ENCODE measurements at places on chromosomes 6 and 20.

- DNase-seq, result no peak
These were observed 122.0 kb upstream of the KCNK16 start for GRCh38 chr6:39444479-39445019.

DNA sequence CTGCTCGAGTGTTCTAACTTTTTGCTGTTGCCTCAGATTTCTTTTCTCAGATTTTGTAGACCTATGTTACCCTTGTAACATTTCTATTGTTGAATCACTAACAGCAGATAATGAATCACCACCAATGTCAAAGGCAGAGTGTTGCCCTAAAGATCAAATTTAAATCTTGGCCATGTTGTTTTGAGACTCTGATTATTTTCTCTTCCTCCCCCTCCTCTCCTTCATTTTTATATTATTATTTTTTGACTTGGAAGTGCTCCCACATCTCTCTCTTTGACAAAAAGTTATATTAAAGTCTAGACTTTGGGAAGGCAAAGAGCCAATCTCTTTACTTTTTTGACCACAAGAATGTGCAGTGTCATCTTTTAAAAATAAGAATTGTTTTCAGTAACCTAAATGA, 422.7 kb downstream of the NKAIN2 start:
- peak; percentile 69 for DNase-seq

DNA sequence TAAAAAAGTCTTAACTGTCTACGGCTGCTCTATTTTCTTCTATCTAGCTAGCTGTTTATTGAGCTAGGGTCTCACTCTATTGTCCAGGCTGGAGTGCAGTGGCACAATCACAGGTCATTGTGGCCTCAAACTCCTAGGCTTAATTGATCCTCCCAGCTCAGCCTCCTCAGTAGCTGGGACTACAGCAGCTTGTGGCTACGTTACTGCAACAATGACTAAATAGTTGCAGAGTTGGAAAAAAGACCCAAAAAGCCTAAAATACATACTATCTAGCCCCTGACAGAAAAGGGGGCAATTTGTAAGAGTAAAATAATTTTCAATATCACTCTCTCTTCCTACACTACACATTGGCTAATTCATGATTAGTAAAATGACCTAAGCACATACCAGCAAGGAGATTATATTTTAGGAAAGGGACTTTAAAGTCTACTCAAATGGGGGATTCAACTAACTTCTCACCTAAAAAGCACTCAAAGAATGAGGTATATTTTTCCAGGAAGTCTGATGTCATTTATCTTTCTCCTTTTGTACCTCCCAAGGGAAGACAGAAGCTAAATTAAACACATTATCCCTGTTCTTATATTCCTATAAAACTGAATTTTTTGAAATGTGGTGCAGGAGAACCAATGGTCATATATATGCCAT, 82.8 kb downstream of the ZMYND8 start:
- peak; percentile 63 for DNase-seq

- DNase-seq, result no peak
These were observed 32.5 kb downstream of the BFSP1 start for GRCh38 chr20:17498641-17499040.

DNA sequence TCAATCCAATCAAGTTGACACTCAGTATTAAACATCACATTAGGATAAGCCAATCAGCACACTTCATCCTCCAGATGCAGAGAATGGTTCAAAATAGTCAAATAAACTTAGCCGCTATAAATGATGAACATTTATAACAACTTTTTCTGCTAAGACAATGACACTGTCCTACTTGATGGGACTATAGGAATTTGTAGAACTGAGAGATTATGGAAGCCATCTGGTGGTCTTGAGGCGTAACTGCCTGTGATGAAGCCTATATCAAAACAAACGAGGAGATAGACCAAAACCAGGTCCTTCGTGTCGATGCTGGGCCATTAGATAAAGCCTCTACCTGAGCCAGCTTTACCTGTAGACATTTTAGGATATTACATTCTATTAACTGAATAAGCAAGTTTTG, 631.1 kb downstream of the COL12A1 start:
- peak; percentile 42 for DNase-seq

GRCh38 chr6:4491501-4492260, 284.5 kb upstream of the CDYL start:
- DNase-seq, result no peak

DNA sequence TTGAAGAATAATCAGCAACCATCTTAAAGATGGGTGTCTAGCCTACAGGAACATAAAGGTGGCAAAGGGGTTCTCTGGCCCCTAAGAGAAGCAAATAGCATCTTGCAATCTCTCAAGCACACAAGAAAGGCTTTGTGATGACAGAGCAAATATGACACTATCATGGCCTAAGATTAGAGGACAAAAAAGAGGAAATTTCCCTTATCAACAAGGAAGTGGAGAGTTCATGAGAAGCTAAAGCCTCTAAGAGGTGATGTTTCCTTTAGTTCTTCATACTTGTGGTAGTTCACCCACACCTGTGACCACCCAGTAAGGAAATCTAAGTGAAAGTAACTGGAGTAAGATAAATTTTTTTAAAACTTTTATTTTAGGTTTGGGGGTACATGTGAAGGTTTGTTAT, 88.4 kb downstream of the OLIG3 start:
- no peak for DNase-seq

- no peak for DNase-seq
These were observed 255.6 kb downstream of the ERMARD start for GRCh38 chr6:170006900-170007467.

GRCh38 chr6:91539456-91539855, 952.6 kb upstream of the MAP3K7 start:
- no peak for DNase-seq

DNA sequence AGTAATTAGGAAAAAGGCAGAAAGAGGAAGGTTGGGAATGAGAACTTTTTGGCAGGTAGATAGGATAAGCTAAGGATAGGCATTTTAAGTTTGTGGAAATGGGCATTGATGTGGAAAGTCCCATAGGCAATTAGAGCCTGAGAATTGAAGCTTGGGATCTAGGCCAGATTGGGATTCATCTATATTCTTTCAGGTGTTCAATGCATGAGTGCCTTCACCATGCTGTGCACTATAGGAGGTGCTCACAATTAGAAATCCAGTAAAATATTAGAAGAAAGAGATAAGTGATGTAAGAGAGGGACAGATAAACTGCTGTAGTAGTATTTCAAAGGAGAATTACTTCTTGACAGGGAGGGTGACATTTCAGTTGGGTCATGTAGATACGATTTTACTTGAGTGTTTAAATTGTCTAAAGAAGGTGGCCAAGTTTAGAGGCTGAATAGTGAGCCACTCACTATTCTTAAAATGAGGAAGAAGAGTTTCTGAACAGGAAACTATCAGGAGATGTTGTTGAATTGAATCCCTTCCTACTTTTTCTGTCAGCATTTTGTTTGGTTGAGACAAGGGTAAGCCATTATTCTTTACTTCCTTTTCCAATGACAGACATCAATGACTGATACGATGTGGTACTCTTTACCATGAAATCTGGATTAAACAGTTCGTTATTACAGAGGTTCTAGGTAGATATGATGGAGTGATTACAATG, 31.0 kb upstream of the CTAGE9 start:
- DNase-seq, result no peak

GRCh38 chr6:81752084-81752920, at the start of gene TENT5A:
Gene TENT5A (minus strand): TSS chr6:81752681. CDS start chr6:81752141, 540 bp downstream.
- DNase-seq, result peak; percentile 92

DNA sequence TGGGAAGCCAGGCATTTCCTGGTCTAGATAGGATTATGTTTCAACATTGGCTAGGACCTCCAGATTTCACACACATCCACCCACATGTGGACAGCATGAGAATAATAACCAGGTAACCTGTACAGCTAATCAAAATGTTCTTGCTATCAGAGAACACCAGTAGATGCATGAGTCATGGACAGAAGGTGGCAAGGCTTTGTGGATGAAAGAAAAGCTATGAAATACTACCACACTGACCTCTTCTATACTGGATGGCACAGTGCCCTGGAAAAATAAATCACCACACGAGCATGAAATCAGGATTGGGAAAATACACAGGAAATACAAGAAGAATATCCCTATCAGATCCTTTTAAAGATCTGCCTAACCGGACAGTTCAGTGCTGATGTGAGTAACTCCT, 113.0 kb downstream of the GMDS start:
- DNase-seq, result no peak

GRCh38 chr6:13334953-13335352, 6.6 kb upstream of the TBC1D7 start:
- no peak for DNase-seq

- DNase-seq, result no peak
These were observed 52.2 kb upstream of the SLC22A1 start for GRCh38 chr6:160069459-160069858.

DNA sequence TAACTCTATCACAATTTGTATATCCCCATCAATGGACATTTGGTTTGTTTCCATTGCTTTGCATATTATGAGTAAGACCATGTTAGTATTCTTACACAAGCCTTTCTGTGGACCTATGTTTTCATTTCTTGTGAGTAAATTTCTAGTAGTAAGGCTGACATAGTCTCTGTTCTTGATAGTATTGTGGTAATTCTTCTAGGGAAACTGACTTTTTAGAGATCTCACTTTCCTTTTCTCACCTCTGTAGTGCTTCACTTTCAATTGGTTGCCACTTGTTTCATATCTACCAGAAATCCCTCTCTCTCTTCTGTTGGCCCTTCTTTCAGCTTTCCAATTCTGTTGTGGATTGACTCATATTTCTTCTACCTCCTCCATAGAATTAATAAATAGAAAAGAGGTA, 8.5 kb downstream of the ISM1 start:
- DNase-seq, result no peak

- peak; percentile 9 for DNase-seq
These were observed 52.2 kb upstream of the HSF2 start for GRCh38 chr6:122347280-122347679.

DNA sequence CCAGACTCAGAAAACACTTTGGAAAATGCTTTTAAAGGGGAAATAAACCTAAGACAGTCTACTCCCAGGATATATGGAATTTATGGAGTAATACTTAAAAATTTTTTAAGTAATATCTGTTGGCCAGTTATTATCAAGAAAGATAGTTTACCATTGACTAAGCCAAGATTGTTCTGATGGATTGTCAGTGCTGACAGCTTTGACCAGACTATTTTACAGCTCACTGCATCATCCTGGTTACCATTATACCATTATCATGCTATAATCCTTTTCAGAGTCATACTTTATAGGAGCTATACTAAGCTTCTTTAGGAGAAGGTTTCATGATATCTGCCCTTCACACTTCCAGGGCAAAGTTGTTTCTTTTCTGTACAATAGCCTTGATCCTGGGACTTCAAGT, 16.5 kb downstream of the GTF2H5 start:
- peak; percentile 77 for DNase-seq

DNA sequence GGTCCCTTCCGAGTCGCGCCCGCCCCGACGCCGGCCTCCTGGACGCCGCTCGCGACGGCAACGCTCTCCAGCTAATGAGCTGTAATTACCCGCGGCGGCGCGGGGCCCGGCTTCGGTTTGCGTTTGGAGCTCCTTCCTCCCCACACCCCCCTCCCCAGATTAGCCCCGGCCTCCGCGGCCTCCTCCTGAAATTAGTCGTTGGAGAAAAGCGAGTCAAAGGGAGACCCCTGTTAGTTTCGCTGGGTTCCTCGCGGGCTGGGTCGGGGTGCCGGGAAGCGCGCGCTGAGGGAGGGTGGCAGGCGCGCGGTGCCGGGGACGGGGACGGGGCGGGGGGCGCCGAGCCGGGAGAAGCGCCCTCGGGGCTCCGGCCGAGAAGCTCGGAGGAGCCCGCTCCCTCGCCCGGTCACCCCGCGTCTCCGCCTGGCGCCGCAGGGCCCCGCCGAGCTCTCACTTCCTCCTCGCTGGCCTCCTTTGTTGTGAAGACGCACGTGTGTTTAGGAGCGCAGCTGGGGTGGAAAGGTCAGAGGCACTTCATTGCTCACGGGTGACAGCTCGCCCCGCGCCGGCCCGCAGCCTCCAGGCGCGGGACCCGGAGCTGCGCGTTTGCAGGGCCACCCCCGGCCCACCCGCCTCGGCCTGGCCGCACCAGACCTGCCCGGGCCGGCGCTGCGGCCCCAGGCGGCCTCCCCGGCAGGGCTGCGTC, 4.9 kb downstream of the FOXC1 start:
- no peak for DNase-seq

GRCh38 chr6:131780600-131780999, 27.2 kb upstream of the ENPP1 start:
- DNase-seq, result no peak

DNA sequence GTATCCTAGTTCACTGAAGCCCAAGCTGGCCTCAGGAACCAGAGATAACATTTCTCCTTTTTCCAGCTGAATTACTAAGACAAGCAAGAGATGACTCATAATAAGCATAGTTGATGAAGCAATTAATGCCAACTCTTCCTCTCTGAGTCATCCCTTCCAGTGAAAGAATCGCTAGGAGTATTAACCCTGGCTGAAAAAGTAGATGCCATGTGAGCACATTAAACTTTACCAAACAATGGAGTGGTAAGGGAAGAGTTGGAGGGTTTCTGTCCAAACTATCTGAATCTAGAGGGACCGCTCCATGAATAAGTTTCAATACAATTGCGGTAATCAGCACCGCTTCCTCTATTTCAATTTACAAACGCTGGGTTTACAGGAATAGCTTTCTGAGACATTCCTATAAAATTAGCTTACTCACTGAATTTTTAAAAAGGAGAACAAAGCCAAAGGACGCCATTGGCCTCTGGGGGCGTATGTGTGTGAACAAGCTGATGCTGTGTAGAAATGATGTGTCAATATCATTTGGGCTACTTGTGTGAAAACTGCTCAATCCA, 48.3 kb downstream of the ATXN1 start:
- peak; percentile 92 for DNase-seq

DNA sequence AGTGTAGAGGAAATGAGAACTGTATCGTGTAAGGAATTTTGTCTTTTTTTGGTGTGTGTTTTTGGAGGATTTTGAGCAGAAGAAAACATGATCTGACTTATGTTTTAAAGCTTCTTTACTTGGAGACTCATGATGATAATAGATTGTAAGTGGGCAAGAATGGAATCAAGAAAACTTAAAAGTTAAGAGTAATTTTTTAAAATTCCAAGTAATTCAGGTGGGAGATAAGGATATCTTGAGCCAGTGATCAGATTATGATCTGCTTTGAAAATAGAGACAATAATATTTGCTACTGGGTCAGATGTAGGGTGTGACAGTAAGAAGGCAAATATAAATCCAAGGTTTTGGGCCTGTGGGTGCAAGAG, 734 bp downstream of the ZSCAN26 start:
- no peak for DNase-seq

GRCh38 chr20:33526769-33527168, 36.9 kb downstream of the CBFA2T2 start:
- no peak for DNase-seq

DNA sequence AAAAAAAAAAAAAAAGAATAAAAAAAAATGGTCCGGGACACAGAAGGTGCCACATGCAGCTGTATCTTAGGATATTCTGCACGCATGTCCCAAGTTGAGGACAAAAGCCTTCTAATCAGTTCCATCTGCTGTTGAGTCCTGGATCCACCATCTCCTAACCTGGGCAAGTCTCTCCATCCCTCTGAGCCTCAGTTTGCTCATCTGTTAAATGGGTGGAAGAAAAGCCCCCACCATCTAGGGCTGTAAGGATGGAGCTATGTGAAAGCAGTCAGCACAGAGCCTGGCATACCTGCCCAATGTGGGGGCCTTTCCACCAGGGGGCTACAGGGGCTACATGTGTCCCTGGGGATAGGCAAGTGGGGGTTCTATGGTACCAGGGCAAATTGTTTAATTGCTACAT, 208.4 kb downstream of the ZMYND8 start:
- no peak for DNase-seq
